Muscle of back (tissue), 13 donors: ENCODE measurements at places on chromosomes 1 and 21. TPM values are rescaled to one million over a fixed set of nuclear protein-coding genes. Genes with fewer than 3 reads are reported as not detected.

GRCh38 chr1:12432897-12433296 lies 185.1 kb downstream of the DHRS3 start:
- no peak for DNase-seq

DNA sequence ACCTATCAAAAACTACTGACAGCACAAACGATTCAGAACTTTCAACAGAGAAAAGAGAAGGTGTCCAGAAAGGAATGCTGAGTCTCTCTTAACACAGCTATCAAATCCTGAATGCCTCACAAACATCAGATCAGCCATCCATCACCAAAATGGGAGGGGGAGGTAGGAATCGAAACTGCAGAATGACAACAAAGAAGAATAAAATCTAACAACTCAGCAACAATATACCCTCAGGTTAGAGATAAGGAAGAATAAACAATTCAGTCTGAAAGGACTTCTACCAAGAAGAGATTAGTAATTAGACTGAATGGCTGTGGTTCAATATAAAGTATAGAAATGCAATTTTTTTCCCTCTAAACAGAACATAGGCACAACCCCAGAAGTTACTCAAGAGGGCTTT lies 94.4 kb downstream of the RERE start:
- DNase-seq: no peak

- DNase-seq: no peak
Observed at GRCh38 chr21:41932191-41932575, 21.6 kb downstream of the C2CD2 start.

SPRR2E gene
- not detected for polyA plus RNA-seq

DNA sequence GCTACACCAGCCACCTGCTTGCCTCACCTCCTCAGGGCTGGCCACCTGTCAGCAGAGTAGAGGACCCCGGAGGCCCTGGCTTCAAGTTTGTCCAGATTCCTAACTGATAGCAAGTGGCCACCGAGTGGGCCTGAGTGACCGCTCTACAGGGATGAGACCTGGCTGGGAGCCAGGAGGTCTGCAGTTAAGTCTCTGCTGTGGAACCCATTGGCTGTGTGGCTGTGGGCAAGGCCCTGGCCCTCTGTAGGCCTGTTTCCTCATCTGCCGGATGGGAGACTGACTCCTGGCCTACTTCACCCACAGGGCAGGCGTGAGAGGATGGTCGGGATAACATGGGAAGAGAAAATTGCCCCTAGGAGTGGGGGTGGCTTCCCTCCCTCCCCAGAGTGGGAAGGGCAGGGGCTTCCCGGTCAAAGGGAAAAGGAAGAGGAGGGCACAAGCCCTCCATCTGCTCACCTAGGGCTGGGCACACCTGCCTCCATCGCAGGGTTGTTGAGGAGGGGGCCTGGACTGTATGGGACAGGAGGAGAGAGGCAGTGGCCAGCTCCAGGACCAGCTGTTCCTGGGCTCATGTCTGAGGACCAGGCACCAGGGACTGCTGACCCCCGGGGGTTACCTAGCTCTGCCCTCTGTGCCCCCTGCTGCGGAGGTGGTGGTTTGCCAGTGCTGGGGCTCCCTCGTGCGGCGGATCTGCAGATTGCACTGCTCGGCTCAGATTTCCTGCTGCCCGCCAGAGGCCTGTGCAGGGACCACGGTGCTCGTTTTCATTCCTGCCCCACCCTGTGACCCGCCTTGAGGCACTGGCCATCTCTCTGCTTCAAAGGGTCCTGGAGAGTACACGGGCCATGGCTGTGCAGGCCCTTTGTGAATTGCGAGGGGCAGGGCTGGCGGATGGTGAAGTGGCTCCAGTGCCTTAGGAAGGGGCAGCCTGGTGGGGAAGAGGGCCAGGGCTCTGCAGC lies 9.1 kb upstream of the MTFR1L start:
- DNase-seq: no peak

SNRNP40 gene
- 42.7 TPM for polyA plus RNA-seq

TRIM58 gene
- polyA plus RNA-seq: 5.7 TPM

DNA sequence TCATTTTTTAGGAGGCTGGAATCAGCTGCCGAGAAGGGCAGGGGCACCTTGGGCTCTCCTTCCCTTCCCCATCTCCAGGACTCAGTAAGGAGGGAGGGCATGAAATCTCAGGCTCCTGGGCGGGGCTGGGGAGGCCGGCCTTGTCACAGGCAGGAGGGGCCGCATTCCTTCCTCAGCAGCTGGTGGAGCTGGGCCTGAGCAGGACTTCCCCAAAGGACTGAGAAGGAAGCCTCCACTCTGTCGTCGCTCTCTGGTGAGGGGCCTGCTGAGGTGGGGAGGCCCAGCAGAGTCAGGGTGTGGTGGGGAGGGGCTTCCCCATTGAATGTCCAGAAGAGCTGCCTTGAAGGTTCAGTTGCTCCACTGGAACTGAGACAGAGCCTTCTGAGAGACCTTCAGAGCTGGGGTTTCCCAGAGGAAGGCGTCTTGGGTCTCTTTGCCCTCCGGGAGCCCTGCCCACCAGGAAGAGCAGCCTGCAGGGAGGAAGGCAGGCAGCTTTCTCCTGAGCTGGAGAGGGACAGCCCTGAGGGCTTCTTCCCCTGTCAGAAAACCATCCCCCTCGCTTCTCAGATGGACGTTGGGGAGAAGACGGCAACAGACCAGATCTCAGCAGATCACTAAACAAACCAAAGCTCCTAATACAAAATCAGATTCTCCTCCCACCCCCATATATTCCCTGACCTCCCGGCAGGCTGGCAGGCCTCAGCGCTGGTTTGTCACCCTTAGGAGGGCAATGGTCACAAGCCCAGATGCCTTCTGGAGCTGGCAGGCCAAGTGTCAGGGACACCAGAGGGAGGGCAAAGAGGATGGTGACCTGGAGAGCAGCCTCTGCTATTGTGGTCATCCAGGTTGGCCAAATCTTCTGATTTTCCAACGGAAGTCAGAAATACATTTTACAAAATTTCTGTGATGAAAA lies 10.7 kb downstream of the KCNA10 start:
- DNase-seq: peak; percentile 46

GRCh38 chr1:206839857-206840256 lies 25.6 kb upstream of the IL20 start:
- DNase-seq: no peak

OR10R2 gene
- polyA plus RNA-seq: not detected

- no peak for DNase-seq
Observed at GRCh38 chr1:8397511-8397910, 79.6 kb downstream of the SLC45A1 start.

PLEKHG5 gene
- polyA plus RNA-seq: 9.0 TPM
